ENCODE measurements at places on chromosomes 16 and 17. TPM values are rescaled to one million over a fixed set of nuclear protein-coding genes. Genes with fewer than 3 reads are reported as not detected.

PABPN1L gene
- total RNA-seq, result not detected

QRICH2 gene
- 2.8 TPM for total RNA-seq

DNA sequence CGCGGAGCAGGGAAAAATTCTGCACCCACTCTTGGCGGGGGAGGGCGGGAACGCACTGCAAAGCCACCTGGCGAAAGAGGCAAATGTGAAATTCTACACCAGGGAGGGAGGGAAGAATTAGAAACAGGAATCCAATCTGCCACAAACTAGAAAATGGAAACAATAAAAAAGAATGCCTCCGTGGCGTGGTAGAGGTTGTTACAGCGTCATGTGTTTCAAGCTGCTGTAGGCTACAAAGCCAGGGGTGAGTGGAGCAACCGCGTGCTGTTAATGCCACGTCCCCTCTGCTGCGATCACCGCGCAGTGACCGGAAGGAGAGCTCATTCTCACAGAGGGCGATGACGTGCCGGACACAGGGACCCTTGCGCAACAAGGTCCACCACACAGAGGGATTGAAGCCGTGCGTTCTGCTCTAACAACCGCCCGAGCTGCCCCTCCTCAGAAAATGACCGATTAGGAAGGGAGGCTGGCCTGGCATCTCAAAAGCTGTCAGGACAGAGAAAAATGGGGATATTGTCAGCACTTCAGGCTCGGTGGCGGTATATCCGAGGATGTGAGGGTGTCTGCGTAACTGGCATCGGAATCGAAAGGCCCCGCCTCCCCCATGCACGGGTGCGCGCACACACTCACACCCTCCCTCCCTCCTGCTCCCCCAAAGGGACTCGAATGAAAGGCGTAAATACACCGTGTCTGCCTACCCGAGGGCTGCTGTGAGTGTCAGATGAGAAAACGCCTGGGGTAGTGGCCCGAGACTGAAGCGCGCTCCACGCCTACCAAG lies 70.8 kb upstream of the TNRC6C start:
- no peaks in the 10 kb centered on the region for H3K4me1 ChIP-seq
- no peaks in the 10 kb centered on the region for H3K36me3 ChIP-seq
- peak; percentile 95 for DNase-seq
- peak overlapping the region; percentile 49 for H3K4me3 ChIP-seq
- peak overlapping the region; percentile 90 for H3K27ac ChIP-seq
- H3K27me3 ChIP-seq, result peaks cover 81% of the 10 kb centered on the region

- peak; percentile 94 for DNase-seq
- H3K36me3 ChIP-seq, result peaks cover 36% of the 10 kb centered on the region
- peaks cover 73% of the 10 kb centered on the region for H3K4me1 ChIP-seq
- H3K4me3 ChIP-seq, result peak overlapping the region; percentile 98
- H3K27ac ChIP-seq, result peak overlapping the region; percentile 95
- H3K27me3 ChIP-seq, result no peaks in the 10 kb centered on the region
Observed at GRCh38 chr17:39199820-39200069, 338 bp upstream of the RPL19 start.

FAM234A gene
- 92.6 TPM for total RNA-seq

ARHGDIA gene
- 481 TPM for total RNA-seq

GRCh38 chr16:29943846-29944799 lies 17.8 kb upstream of the TMEM219 start:
- no peaks in the 10 kb centered on the region for H3K27me3 ChIP-seq
- H3K27ac ChIP-seq, result peak overlapping the region; percentile 55
- peak; percentile 50 for DNase-seq
- H3K4me3 ChIP-seq, result no peak overlapping the region
- H3K36me3 ChIP-seq, result no peaks in the 10 kb centered on the region

- no peak overlapping the region for H3K27ac ChIP-seq
- H3K27me3 ChIP-seq, result no peaks in the 10 kb centered on the region
- DNase-seq, result no peak
- no peak overlapping the region for H3K4me3 ChIP-seq
Observed at GRCh38 chr17:49401971-49402611, 12.6 kb downstream of the PHB1 start.

GRCh38 chr16:88812513-88813268 lies 963 bp upstream of the APRT start:
- H3K27me3 ChIP-seq, result no peaks in the 10 kb centered on the region
- no peaks in the 10 kb centered on the region for H3K36me3 ChIP-seq
- peak overlapping the region; percentile 94 for H3K27ac ChIP-seq
- peak; percentile 83 for DNase-seq

DNA sequence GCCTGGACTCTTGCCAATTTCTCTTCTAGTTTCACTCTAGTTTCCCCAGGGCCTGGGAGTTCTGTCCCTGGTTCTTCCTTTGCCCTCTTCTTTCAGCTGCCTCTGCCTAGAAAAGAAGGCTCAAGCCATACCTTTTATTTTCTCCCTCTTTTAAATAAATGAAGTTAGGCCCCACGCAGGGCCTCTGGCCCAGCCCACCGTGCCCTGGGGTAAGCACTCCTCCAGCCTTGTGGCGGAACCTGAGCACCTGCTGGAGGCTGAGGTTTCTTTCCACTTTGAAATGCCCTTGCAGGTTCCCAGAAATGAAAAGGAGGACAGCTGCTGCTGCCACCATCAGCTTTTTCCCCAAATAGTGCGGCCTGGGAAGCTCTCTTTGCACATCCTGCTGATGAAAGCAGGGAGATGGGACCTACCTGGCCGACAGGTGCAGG lies 139.4 kb downstream of the CCDC182 start:
- no peak overlapping the region for H3K27ac ChIP-seq
- H3K27me3 ChIP-seq, result no peaks in the 10 kb centered on the region
- H3K4me3 ChIP-seq, result no peak overlapping the region
- no peaks in the 10 kb centered on the region for H3K36me3 ChIP-seq
- H3K4me1 ChIP-seq, result peaks cover 10% of the 10 kb centered on the region

- peaks cover 3% of the 10 kb centered on the region for H3K36me3 ChIP-seq
- DNase-seq, result no peak
- H3K27me3 ChIP-seq, result no peaks in the 10 kb centered on the region
- no peak overlapping the region for H3K27ac ChIP-seq
- H3K4me1 ChIP-seq, result peaks cover 52% of the 10 kb centered on the region
Observed at GRCh38 chr17:7880076-7880868, 8.3 kb upstream of the CHD3 start.

GRCh38 chr17:30717291-30718098 lies 107.0 kb downstream of the CRLF3 start:
- no peak for DNase-seq
- no peaks in the 10 kb centered on the region for H3K27me3 ChIP-seq
- no peak overlapping the region for H3K27ac ChIP-seq
- no peak overlapping the region for H3K4me3 ChIP-seq

- no peak overlapping the region for H3K27ac ChIP-seq
- H3K4me1 ChIP-seq, result no peaks in the 10 kb centered on the region
- no peak for DNase-seq
- no peak overlapping the region for H3K4me3 ChIP-seq
Observed at GRCh38 chr16:57235128-57236021, 9.7 kb upstream of the ARL2BP start.

DNA sequence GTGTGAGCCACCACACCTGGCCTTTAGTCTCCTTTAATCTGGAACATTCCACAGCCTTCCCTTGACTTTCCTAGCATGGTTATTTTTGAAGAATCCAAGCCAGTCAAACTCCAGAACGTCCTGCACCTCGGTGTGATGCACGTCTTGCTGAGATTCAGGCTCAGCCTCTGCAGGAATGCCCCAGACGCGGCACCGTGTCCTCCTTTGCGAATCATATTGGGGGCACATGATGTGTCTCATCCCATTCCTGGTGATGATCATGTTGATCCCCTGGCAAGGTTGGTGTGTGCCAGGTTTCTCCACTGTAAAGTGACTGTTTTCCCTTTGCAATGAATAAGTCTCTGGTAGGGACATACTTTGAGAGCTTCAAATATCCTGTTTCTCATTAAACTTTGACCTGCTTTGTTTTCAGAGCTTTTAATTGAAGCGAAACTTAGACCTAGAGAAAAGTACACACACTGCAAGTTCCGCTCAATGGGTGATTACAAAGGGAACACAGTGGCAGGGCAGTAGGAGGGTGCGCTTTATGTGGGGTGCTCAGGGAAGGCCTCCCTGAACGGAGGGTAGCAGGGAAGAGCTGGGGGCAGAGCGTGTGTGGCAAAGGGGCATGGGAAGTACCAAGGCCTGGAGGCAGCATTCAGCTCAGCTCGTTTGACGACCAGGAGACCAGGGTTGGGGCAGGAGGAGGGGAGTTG lies 9.6 kb upstream of the ATP2C2 start:
- peaks cover 3% of the 10 kb centered on the region for H3K4me1 ChIP-seq
- no peak for DNase-seq
- H3K27ac ChIP-seq, result no peak overlapping the region
- no peaks in the 10 kb centered on the region for H3K36me3 ChIP-seq
- no peak overlapping the region for H3K4me3 ChIP-seq

JPH3 gene
- total RNA-seq, result 0.06 TPM

DNA sequence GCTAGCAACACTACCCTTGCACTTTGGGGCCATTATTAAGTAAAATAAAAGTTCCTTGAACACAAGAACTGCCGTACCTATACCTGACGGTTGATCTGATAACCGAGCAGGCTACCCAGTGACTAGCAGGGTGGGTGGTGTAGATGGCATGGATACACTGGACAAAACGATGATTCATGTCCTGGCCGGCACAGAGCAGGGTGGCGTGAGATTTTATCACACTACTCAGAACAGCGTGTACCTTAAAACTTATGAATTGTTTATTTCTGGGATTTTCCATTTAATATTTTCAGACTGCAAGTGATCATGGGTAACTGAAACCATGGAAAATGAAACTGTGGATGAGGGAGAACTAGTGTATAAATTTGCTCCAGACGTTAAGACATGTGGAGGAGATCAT lies 41.0 kb upstream of the MSI2 start:
- H3K4me3 ChIP-seq, result no peak overlapping the region
- H3K27ac ChIP-seq, result no peak overlapping the region
- DNase-seq, result no peak
- H3K4me1 ChIP-seq, result no peaks in the 10 kb centered on the region
- no peaks in the 10 kb centered on the region for H3K27me3 ChIP-seq

DPH1 gene
- 30.7 TPM for total RNA-seq

- H3K4me1 ChIP-seq, result peaks cover 10% of the 10 kb centered on the region
- no peak overlapping the region for H3K4me3 ChIP-seq
- no peak overlapping the region for H3K27ac ChIP-seq
- no peak for DNase-seq
Observed at GRCh38 chr17:17151055-17151454, 55.1 kb downstream of the PLD6 start.

- peak; percentile 21 for DNase-seq
- peaks cover 64% of the 10 kb centered on the region for H3K36me3 ChIP-seq
- no peak overlapping the region for H3K27ac ChIP-seq
- no peak overlapping the region for H3K4me3 ChIP-seq
- H3K27me3 ChIP-seq, result no peaks in the 10 kb centered on the region
Observed at GRCh38 chr16:23079675-23080301, 69.5 kb downstream of the USP31 start.

Measured in left lung (tissue), 14 donors.